ENCODE measurements at places on chromosomes 1 and 21.
A peak's percentile ranks its signal among the peaks of the same experiment; 100 is the strongest.

- no peak for DNase-seq
Measured at GRCh38 chr1:62425041-62425440, 11.8 kb upstream of the USP1 start.

DNA sequence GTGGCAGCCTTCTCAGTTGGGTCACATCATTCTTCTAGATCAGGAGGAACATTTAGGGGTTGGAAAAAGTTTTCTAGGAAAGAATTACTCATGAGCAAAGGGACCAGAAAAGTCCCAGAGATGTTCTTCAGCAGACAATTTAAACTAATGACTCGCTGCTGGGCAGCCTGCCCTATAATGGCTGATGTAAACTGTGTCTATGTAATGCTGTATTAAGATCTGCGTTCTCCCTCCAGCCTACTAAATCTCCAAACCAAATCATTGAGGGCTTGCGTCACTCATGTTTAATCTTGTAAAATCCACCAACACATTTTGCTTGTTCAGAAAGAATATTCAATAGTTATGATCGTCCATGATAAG is 92.1 kb downstream of the LRRC8C start:
- DNase-seq, result no peak

- peak; percentile 3 for DNase-seq
Measured at GRCh38 chr1:202501281-202501680, 152.8 kb downstream of the PPP1R12B start.

DNA sequence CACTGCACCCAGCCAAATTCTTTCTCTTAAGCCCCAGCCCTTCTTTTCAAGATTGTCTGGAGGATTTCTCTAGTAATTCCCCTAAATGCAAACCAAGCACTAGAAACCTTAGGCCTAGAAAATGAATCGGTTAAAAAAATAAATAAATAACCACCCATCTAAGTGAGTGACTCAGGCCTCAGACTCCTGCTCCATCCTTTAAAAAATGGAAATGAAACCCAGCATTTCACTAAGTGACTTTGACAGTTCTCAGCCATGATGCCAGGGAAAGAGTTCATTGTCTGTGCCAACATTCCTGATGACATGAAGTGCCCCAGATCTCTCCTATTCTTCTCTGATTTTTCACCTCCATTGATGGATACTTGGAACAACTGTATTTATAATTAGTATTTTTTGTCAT is 415.2 kb upstream of the DAB1 start:
- DNase-seq, result no peak

DNA sequence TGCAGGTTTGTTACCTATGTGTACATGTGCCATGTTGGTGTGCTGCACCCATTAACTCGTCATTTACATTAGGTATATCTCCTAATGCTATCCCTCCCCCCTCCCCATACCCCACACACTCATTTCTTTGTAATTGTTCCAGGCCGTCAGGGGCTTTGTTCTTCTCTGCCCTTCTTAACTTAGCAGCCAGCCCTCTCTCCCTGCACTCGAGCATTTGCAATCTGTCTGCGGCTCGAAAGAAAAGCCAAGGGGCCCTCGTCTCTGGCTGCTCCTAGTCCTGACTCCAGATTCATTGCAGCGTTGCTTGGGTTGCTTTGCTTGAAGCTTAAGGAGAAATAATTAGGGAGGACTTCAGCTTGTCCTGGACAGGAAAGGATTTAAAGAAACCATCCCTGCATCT is 85.7 kb downstream of the ATP1A1 start:
- DNase-seq, result no peak

- no peak for DNase-seq
Measured at GRCh38 chr1:184351416-184351975, 35.3 kb upstream of the C1orf21 start.

GRCh38 chr1:222909586-222909985 is 94.7 kb downstream of the DISP1 start:
- no peak for DNase-seq

DNA sequence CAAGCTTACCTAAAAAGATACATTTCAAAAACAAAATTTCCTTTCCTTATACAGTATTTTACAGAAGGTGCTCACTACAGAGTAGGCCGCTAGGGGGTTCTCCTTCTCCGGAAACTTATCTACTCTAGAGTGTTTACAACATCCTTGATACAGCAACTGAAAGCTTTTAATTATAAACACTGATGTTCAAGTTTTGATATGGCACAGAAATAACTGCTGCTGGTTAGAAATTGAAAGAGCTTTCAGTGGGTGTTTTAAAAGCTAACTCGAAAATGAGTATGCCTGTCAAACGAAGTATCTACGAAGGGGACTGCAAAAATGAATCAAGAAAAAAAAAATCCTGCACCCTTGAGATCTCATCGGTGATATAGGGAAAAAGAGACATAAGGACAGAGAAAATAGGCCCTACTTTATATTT is 1.0 kb downstream of the YOD1 start:
- DNase-seq, result peak; percentile 47

DNA sequence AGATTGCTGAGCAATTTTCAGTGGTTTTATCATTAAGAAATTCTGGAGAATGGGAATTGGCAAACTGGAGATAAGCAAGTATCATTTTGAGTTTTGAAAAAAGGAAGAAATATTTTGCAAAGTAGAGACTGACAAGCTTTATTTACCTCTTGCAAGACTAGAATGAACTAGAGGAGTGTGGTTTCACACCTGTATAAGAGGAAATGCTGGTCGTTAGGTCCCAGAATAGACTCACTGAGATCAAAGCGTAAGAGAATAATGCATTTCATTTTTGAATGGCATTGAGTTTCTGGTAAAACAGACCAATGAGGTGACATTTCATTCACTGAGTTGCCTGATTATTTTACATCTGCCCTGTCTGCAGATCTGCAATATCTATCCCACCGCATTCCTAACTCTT is 308.1 kb downstream of the ADGRL2 start:
- no peak for DNase-seq

GRCh38 chr1:187721216-187721615 is 892.5 kb downstream of the PLA2G4A start:
- no peak for DNase-seq

DNA sequence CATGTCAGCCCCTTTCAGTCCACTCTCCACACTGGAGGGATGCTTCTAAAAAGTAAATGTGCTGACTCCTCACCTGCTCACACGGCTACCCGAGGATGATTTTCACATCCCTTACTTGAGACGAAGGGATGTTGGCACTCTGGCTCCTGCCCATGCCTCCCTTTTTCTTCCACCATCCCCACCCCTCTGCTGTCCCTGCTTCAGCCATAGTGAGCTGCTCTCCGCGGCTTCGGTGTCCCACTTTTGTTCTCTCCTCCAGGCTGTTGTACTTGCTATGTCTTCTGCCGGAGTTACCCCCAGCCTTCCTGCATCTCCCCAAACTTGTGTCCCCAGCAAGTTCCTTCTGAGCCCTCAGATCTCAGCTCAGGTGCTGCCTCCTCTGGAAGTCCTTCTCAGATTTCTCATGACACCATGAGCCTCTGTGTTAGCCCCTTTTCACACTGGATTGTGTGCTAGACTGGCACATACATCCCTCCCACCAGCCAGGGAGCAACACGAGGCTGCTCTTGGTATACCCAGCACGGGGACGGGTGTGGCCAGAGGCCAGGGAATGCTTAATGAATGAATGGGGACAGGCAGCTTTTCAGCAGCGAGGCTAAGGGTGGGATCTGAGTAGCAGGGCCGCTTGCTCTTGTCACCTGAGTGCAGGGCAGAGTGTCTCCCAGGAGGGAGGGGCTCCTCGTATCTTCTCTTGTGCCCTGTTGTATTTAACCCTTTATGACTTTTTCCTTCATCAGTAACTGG is 1.3 kb downstream of the ACOT11 start:
- DNase-seq, result peak; percentile 40

DNA sequence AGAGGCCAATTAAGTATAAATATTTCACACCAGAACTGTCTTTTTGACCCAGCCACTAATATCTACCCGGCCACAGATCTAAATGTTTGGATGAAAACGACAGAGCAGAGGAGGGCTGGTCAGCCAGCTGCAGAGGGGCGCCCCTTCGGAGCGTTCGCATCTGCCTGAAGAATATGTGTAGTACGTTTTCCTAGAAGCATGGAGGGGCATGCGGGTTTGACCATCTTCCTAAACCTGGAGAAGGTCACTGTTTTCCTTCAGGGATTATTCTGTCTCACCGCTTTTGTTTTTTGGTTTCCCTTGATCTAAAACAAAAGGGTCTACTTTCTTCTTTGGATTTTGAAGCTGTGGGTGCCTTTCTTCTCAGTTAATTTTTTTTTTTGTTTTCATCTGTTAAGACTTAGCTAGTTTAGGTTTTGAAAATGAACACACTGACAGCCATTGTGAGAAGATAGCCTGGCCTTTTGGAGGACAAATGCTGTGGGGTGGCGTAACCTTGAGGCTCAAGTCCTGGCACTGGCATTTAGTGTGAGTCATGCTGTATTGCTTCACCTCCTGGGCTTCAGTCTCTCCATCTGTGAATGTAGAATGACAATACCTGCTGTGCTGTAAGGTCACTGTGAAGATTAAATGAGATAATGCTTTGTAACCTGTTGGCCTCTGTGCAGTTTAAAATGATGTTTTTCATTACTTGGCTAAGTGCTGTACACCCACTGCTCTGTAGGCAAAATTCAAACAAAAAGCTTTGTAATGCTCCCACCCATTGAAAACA is 74.1 kb upstream of the IRF2BP2 start:
- peak; percentile 36 for DNase-seq

Data from H7 (cell line).